ENCODE measurements at places on chromosomes 4 and X. TPM values are rescaled to one million over a fixed set of nuclear protein-coding genes. Genes with fewer than 3 reads are reported as not detected.

ETDB gene
- total RNA-seq, result not detected

EREG gene
- total RNA-seq, result 160 TPM

PABPC1L2A gene
- total RNA-seq, result not detected

NUDT10 gene
- 0.34 TPM for total RNA-seq

GSX2 gene
- not detected for total RNA-seq

GAGE12F gene
- not detected for total RNA-seq

PNPLA4 gene
- total RNA-seq, result 41.4 TPM

ELMOD2 gene
- total RNA-seq, result 18.8 TPM

EXOC1L gene
- not detected for total RNA-seq

CHST7 gene
- 4.1 TPM for total RNA-seq

HTRA3 gene
- total RNA-seq, result 0.14 TPM

CLGN gene
- total RNA-seq, result 32.4 TPM

ADH5 gene
- total RNA-seq, result 110 TPM
